ENCODE measurements at places on chromosomes 3 and 15.

DNA sequence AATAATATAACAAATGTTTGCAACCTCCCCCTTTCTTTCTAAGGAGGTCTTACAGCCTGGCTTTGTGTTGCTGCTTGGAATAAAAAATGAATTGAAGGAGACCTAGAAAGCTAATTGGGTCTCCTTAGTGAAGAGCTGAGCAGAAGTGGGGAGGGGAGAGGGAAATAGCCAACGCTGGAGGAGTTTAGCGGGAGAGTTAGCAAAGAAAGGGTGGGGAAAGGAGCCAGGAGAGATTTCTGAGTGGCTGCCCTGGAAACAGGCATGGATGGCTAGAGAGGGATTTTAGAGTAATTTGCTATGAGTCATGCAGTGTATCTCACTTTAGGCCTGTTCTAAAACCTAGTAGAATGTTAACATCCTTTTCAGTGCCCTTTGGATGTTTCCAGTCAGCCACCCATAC is 45.2 kb upstream of the PFN2 start:
- DNase-seq = no peak

- no peak for DNase-seq
These were observed 439.0 kb upstream of the GOLIM4 start for GRCh38 chr3:168534761-168535160.

DNA sequence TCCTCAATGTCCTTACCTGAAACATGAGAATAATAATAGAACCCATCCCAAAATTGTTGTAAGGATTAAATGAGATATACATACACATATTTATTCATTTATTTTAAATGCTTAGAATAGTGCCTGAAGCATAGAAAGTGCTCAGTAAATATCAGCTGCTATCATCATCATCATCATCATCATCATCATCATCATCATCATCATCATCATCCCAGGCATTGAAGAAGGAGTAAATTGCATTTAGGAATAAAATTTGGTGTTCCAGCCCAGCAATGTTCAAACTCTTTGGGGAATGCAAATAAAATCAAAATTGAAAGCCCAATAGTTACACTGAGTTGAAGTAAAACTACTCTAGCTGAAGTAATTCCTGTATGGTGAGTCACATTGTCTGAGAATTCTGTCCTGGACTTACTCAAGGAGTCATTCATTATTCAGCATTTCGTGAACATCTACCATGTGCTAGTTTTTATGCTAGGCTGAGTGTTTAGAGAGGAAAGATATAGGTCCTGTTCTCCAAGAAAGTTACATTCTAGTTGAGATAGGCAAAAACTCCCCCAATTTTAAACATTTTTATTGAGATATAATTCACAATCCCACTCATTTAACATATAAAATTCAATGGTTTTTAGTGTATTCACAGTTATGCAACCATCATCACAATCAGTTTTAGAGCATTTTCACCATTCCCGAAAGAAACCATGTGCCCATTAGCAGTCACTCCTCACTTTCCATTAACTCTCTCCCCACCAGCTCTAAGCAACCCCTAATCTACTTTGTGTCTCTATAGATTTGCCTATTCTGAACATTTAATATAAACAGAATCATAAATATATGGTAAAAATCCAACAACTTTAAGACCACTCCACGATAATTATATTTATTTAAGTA is 107.2 kb downstream of the FRMD5 start:
- DNase-seq = no peak

DNA sequence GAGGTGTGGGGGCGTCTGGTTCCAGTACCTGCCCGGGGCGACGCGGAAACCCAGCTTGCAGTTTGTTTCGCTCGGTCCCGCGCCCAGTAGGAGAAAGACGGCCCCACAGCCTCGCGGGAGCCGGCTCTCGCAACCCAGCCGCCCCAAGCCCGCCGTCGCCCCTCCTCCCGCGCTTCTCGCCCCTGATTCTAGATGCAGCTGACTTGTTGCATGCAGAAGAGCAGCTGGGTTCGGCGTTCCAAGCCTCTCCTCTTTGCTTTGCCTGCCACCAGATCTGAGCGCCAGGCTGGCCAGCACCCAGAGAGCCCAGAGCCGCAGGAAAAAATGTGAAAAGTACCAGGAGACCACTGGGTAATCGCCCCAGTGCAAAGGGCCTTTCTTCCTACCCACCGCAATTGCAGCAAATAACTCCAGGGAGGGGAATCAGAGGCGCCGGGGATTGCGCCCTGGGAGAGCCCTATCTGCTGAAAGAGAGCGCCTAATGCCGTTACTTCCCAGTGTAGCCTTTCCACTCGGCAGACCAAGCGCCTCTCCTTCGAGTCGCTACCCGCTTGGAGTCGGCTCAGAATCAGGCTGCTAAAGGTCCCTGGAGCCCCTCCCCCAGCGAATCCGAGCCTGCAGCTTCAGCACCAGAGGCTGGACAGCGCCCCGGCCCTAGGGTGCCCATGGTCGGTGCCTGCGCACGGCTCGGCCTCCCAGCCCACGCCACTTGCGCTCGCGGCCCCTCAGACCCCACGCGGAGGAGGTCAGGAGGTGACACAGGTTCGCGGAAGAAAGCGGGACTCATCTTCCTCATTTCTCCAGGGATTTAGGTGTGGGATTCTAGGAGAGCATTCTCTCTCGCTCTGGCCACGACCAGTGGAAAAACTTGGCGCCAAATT is 15.7 kb upstream of the AEN start:
- no peak for DNase-seq

- peak; percentile 90 for DNase-seq
These were observed 1.1 kb upstream of the SUCLG2 start for GRCh38 chr3:67655364-67656121.

DNA sequence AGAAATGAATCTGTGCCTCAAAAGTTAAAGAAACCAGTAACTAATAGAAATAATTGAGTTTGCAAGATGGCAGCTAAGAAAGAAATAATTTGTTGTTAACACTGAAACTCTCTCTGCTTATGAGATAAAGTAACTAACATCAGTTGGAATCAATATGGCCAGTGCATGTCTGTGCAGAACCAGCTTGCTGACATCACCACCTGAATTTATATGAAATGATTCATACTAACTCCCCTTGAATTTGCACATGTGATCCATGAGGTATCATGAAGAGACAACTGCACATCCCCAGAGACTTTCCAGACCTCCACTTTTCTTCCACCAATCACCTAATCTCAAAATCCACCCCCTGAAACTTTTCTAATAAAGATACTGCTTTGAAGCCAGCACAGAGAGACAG is 10.3 kb upstream of the SLC25A38 start:
- DNase-seq = no peak

- no peak for DNase-seq
These were observed 603.6 kb upstream of the NR2F2 start for GRCh38 chr15:95726891-95727290.

DNA sequence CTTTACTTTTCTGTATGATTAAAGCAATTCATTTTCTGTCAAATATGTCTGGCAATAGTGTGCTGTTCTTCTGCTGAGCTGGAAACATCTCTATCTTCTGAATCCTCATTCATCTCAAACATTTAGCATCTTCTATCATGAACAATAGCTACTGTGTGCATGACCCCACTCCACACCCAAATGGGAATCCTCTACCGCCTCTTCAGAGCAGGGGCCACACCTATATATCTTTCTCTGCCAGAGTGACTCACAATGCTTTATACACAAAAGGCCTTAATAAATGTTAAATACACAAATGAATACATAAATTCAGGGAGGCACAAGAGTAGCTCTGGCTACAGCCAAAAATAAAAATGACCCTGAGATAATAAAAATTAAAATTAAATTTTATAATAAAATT is 8.0 kb downstream of the ALDH1A2 start:
- no peak for DNase-seq

GRCh38 chr3:132399054-132399929 is 18.0 kb upstream of the DNAJC13 start:
- DNase-seq = no peak

GRCh38 chr15:34650177-34650576 is 66.7 kb upstream of the GOLGA8B start:
- DNase-seq = no peak

DNA sequence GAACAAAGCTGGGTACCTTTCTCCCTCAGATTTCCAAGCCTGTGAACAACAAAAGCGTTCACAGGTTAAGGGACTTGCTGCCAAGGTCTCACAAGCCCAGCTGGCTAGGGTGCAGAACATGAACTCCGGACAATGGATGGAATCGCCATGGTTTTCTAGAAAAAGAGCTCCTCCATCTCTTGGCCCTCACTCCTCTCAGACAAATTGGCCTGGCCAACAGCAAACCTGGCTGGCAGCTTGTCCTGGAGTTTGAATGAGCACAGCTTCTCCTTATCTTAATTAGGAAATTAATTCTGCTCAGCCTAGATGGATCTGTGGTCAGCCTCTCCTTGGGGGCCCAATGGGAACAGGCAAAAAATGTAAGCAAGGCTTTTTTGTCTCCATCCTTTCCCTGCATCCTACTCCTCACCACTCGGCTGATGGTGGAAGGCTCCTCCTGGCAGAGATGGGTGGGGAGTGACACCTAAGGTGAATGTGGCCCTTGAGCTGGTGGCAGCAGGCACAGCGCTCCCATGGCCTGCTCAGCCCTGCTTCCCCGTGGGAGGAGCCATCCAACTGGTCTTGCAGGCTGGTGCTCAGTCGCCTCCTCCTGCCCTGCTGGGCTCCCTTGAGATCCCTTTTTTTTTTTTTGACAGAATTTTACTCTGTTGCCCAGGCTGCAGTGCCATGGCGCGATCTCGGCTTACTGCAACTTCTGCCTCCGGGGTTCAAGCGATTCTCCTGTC is 5.8 kb downstream of the KLHL25 start:
- DNase-seq = no peak

DNA sequence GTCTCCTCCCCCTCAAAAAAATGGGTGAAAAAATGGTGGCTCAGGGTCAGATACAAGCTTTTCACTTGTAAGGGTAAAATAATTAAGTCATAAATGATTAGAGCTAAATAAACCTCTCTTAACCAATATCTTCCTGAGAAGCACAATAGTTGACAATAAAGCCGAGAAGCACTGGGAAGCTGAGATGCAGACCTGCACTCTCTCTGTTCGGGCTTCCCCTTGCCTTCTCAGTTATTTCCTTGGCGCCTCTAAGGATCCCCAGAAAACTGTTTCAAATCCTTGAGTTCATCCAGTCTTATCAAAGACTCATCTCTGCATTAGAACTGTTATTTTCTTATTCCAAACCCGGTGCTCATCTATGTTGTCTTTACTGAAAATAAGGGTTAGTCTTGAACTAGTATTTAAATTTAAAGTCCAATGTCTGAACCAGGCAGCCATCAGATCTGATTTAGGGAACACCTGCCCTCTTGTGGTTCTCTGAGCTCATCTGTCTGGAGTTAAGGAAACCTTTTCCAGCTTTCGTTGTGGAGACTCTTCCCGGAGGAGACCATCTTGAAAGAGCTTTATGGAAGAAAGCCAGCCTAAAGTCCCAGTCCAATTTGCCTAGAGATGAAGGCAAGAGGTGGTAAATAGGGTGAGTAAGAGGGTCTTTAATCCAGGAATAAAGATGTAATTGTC is 256.4 kb upstream of the MCTP2 start:
- no peak for DNase-seq

All from activated naive CD4-positive, alpha-beta T cell treated with anti-CD3 and anti-CD28 coated beads, Interleukin-2, amount 50 U/mL, for 72 hours (primary cell).